Hippocampal formation (tissue), 2 donors: ENCODE measurements at places on chromosomes 5 and 9.

GRCh38 chr5:141560725-141561483, 57.9 kb downstream of the DIAPH1 start:
- DNase-seq: peak; percentile 74

DNA sequence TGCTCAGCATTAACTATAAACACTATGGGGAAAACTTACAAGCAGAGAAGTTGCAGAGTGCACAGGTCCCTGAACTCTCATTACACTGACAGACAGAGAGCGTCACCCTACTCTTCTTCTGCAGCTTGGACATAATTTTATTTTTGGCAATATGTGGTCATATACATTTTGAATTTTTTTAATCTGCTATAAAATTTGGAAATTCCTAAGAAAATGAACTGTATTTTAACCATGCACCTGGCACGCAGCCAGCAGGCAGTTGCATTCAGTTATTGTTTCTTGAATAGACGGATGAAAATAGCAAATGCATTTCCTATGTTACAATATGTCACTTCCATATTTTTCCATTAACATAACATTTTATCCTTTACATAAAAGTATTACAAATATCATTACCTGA, 100.2 kb downstream of the SLC25A46 start:
- no peak for DNase-seq

DNA sequence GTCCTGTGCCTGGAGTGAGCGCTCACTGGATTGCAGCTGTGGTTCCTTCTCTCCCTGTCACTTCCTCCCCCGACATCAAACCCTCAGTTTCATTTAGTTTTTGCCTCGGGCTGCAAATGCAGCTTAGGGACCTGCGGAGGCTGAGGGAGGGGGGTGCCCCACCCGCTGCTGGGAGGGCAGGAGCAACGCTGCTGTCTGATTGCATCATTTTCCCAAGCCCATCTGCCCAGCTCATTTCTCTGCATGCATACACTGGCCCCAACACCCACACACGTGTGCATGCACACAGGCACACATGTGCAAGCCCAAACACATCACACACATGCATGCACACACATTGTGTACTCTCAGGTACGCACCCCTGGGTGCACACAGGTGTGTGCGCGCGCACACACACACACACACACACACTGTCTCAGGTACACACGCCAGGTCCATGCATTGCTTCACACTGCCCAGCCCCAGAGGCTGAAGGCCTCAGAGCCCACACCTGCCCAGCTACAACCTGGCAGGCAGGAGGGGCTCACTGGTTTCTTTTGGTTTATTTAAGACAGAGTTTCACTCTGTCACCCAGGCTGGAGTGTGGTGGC, 3.4 kb downstream of the ASS1 start:
- no peak for DNase-seq

- no peak for DNase-seq
These were observed 40.4 kb upstream of the ECM2 start for GRCh38 chr9:92576175-92576574.

GRCh38 chr9:114143234-114143633, 12.1 kb upstream of the COL27A1 start:
- no peak for DNase-seq

DNA sequence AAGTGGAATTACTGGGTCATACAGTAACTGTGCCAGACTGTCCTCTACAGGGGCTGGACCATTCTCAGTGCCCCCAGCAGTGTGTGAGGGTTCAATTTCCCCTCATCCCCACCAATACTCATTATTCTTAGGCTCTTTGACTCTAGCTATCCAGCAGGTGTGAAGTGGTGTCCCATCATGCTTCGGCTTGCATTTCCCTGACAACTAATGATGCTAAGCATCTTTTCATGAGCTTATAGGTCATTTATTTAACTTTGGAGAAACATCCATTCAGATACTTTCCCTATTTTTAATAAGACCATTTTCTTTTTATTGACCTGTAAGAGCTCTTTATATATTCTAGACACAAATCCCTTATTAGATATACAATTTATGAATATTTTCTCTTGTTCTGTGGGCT, 63.6 kb downstream of the ADAMTS2 start:
- DNase-seq: no peak

DNA sequence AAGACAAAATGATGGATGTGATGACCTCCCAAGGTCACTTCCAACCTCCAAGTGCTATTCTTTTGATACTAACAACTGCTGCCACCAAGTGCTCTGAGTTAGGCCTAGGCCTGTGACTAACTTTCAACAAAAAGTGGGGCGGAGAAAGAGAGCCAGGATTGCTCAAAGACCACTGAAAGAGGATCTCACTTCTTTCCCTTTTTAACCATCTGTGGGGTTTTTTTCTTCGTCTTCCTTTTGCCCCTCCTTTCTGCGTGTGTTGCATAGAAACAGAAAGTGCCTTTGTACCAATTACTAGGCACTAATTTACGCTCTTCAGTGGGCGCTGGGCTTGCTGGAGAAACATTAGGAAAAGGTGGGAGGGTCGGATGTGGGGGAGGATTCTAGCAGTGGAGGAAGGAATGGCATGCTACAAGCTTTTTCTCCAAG, 8.0 kb downstream of the KLF9 start:
- DNase-seq: peak; percentile 57

- no peak for DNase-seq
These were observed 145.4 kb downstream of the CMYA5 start for GRCh38 chr5:79834754-79835714.

DNA sequence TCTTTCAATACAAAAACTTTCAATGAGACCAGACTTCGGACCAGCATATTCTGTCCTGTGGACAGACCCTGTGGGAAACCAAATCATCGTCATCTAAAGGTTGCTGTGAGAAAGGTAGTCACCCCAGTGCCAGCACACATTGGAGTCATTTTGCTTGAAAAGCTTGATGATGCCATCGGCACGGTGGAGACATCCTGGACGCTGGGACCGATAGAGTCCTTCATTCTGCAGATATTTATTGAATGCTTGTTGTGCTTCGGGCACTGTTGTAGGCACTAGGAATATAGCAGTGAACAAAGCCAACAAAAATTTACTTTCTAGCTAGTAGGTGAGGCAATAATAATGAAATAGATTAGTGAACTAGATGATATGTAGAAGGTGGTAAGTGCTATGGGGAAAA, 34.9 kb downstream of the SNX18 start:
- no peak for DNase-seq

DNA sequence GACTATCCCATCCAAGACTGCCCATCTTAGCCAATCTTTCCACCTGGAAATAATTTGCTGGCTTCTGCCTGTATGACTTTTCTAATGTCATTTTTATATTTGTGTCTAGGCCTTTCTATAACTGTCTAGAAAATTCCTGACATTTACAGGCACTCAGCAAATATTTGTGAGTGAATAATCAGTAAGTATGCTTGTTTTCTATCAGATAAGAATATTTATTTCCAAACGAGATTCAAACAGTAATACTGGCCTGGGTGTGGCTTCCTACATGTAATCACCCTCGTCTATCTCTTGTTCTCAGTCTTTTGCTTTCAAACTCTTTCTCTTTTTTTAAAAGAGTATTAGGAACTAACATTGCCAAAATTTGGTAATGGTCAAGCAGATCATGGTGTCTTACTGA, 466.2 kb downstream of the RAB3C start:
- no peak for DNase-seq

DNA sequence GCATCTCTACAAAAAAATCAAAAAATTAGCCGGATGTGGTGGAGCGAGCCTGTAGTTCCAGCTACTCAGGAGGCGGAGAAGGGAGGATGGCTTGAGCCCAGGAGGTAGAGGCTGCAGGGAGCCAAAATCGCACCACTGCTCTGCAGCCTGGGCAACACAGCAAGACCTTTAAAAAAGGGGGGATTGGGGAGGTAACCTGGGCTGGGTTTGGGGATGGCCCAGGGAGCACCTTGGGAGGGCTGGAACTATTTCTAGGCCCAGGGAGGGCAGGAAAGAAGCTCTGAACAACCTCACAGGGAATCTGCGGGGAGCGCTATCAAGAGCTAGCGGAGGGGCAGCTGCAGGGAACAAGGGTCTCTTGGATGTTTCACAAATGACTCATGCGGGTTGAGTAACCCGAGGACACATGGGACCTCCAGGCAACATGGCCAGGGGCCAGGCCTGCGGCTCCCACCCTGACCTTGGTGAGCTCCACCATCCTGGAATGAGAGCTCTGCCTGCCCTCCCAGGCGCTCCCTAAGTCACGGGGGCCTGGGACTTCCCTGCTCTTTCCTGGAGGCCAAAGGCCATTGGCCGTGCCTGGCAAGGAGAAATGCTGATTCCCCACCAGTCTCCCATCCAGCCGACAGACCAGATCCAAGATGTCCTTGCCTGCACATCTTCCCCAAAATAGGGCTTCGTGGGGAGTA, 23.4 kb downstream of the SARDH start:
- DNase-seq: no peak

DNA sequence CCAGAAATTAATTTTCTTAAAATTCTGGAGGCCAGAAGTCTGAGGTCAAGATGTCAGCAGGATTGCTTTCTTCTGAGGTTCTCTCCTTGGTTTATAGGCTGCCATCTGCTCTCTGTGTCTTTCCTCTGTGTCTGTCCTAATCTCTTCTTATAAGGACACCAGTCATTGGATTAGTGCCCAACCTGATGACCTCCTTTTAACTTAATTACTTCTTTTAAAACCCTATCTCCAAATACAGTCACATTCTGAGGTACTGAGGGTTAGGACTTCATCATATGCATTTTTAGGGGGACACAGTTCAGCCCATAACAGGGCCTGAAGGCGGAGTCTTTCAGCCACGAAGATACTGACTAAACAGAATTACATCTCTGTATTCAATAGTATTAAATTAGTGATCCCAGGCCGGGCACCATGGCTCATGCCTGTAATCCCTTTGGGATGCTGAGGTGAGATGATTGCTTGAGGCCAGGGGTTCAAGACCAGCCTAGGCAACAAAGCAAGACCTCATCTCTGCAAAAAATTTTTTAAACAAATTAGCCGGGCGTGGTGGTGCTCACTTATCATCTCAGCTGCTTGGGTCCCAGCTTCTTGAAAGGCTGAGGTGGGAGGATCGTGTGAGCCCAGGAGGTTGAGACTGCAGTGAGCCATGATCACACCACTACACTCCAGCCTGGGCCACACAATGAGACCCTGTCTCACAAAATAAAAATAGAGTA, 5.9 kb upstream of the RPS6 start:
- DNase-seq: no peak

GRCh38 chr9:18791074-18791473, 241.9 kb downstream of the SAXO1 start:
- no peak for DNase-seq

GRCh38 chr5:102481054-102481715, 17.6 kb downstream of the SLCO6A1 start:
- no peak for DNase-seq

DNA sequence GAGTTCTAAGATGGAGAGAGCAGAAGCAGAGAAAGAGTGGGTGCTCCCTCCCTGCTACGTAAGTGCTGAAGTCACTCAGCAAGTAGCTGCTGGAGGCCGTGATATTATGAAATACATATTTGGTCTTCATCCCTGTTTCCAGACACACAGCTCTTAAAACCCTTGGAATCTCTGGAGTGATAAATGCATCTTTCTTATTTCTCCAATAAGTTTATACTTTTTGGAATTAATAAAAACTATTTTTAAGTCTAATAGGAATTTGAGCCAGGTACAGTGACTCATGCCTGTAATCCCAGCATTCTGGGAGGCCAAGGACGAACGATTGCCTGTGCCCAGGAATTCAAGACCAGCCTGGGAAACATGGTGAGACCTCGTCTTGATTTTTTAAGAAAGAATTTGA, 60.6 kb downstream of the AUH start:
- no peak for DNase-seq

- no peak for DNase-seq
These were observed 26.7 kb upstream of the XPA start for GRCh38 chr9:97723819-97724218.

DNA sequence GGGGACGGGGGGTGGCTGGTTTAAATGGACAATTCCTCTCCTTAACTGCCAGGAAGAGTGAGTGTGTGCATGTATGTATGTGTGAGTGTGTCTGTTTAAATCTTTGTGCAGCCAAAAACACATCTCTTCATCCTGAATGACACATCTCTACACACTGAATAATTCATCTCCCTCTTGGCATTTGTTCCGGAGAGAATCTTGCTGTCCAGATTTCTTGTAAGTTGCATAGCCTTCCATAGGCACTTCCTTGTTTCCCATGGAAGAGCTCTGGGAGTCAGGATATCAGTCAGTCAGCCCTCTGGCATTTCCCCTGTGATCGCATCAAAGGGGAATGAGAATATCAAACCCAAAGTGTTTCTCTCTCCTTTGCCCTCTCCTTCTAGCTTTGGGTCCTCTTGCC, 74.7 kb downstream of the WWC1 start:
- no peak for DNase-seq

GRCh38 chr5:79173626-79174025, 62.0 kb downstream of the BHMT start:
- DNase-seq: no peak

DNA sequence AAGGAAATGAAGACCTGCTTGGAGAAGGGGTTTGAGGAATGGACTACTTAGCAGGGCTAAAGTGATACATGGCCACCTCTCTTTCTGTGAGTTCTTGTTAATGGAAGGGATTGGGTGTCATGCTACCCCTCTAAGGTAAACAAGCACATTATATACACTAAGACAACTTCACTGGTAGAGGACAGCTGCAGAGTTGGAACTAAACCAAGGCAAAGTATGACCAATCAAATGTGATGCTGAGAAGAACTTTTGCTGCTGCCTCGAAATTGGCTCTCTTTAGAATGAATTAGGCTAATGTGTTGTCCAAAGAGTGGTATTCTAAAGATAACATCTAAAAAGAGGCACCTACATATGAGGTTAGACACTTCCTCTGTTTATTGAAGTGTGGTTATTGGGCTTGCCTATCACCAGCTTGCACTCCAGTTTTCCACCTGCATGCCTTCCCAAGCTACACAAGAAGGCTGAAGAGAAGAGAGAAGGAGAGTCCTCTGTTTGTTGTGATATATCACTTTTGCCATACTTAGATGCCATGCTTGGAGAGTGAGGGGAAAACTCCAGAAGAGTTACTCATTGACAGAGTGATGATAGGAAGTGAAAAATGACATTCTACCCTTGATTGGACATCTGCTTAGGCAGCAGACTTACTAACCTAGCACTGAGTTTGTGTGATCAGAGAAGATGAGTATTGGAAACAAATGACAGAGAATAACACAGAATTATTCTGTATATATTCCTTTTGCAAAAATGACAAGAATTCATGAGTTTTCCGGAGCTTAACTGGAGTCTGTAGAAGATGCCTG, 536.1 kb downstream of the ZNF608 start:
- no peak for DNase-seq
